PC-9 (cell line): ENCODE measurements at places on chromosomes 7 and 10. TPM values are rescaled to one million over a fixed set of nuclear protein-coding genes. Genes with fewer than 3 reads are reported as not detected.

The TMEM270 gene
- total RNA-seq, result 0.48 and 0.72 TPM in 2 replicates

The FBXO24 gene
- total RNA-seq, result 2.7 and 4.6 TPM in 2 replicates

The AGBL3 gene
- 3.2 and 4.3 TPM in 2 replicates for total RNA-seq

The SVOPL gene
- 0.70 and 1.0 TPM in 2 replicates for total RNA-seq

The FOXI2 gene
- total RNA-seq, result not detected in 2 replicates

DNA sequence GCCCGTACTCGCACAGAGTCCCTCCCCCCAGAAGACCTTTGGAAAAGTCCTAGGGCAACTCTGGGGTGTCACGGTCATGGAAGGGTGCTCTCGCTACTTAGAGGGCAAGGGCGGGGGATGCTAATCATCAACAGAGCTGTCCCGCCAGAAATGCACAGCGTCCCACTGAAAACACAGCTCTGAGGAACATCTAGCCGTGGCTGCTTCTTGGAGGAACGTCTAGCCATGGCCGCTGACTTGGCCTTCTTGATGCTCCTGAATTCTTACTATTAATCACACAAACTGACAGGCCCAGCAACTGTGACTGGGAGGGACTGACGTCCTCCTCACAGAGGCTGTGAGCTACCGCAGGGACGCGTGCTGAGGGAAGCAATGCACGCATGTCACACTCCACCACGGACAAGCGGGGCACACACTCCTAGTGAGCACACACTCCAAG is 1.7 kb downstream of the TUBGCP2 start:
- DNase-seq, result no peak
- no peaks in the 10 kb centered on the region for H3K36me3 ChIP-seq
- H3K4me3 ChIP-seq, result peak overlapping the region; percentile 88; the same call in 1 of the 2 replicates
- no peak overlapping the region for H3K27ac ChIP-seq
- H3K4me1 ChIP-seq, result peaks cover 11% of the 10 kb centered on the region
